ENCODE measurements at places on chromosomes 3 and 15. TPM values are rescaled to one million over a fixed set of nuclear protein-coding genes. Genes with fewer than 3 reads are reported as not detected.

GRCh38 chr3:33115024-33115768, 1.4 kb downstream of the CRTAP start:
- peak; percentile 56 for DNase-seq
- peak overlapping the region; percentile 90 for H3K4me3 ChIP-seq
- H3K27me3 ChIP-seq = no peaks in the 10 kb centered on the region
- H3K36me3 ChIP-seq = no peaks in the 10 kb centered on the region

DNA sequence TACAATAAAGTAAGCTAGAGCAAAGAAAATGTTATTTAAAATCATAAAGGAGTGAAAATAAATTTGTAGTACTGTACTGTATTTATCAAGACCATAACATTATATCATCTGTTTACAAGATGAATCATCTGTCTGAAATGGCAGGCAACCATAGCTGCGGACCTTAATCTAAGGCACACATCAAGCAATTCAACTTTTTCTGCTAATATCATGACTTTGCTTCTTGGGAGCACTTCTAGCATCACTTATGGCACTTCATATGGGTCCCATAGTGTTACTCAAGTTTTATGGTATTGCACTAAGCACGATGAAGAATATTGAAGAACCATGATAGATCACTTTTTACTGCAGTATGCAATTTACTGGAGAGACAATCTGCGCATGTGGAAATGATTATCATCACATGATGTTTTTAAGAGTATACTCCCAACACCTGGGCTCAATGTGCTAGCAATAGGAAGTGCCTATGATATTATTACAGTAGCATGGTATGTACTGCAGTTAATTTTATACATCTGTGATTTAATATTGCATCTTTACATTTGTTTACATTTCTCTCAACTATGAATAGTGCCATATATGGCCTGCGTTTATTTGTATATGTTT, 137.7 kb upstream of the NECTIN3 start:
- no peak overlapping the region for H3K27ac ChIP-seq
- H3K36me3 ChIP-seq = no peaks in the 10 kb centered on the region
- H3K27me3 ChIP-seq = no peaks in the 10 kb centered on the region
- no peak overlapping the region for H3K4me3 ChIP-seq

DNA sequence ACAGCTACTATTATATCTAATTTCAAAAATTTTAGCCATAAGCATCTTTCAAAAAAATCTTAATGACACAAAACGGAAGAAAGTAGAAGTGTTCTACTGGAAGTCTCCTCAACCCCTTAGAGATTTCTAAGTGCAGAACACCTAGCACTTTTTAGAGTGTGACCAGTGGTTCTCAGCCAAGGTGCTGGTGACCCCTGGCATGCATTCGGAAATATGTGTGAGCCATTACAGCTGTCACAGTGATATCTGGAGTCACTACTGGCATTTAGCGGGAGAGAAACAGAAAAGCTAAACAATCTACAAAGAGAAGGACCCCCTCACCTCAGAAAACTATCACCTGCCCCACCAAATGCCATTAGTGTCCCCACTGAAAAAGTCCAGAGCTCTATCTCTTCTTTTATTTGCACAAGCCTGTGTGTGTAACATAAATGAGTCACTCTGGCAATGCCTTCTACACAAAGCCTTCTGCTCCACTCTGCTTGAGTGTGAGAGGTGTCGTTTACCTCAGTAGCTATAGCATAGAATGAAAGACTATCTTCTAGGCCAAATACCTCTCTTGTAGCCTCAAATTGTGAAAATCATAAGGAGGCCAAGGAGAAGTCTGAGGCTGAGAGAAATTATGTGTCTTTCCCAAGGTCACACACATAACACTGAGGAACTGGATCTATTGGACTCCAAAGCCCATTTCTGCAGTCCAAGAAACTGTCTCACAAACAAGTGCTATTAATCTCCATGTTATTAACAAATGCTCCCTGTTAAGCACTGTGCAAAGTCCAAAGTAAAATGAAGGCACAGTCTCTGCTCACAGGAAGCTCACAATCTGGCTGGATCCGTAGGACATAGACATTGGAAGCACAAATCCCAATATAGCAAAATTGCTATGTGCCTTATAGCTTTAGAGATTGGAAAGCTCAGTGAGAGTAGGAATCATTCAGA, 28.5 kb upstream of the KCNMB2 start:
- H3K27ac ChIP-seq = no peak overlapping the region
- no peak overlapping the region for H3K4me3 ChIP-seq

Gene IQCH
- 8.0 TPM for total RNA-seq

- H3K27me3 ChIP-seq = no peaks in the 10 kb centered on the region
- H3K36me3 ChIP-seq = no peaks in the 10 kb centered on the region
- DNase-seq = peak; percentile 31
- no peak overlapping the region for H3K27ac ChIP-seq
- no peak overlapping the region for H3K4me3 ChIP-seq
Observed at GRCh38 chr15:28892789-28893610, 7.2 kb downstream of the APBA2 start.

GRCh38 chr3:158508481-158508880, 62.5 kb upstream of the MLF1 start:
- no peak overlapping the region for H3K27ac ChIP-seq
- H3K4me1 ChIP-seq = no peaks in the 10 kb centered on the region
- H3K36me3 ChIP-seq = no peaks in the 10 kb centered on the region
- H3K27me3 ChIP-seq = no peaks in the 10 kb centered on the region

DNA sequence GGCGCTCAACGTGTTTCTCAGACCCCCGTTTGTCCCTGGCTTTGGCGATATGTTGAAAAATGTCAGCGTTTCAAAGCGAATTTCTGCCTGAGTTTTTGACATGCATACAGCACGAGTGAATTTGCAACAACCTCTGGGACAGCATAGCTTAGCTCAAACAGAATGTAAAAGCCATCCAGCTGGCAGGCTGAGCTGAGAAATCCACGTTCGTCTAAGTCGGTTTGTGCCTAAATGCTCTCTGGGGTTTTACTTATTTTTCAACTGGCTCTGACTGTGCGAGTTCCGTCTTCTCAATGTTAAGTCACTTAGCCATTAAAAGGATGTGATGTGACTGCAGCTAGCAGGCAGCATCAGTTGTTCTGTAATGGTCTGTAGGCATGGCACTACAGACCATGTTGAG, 243.5 kb upstream of the SLCO3A1 start:
- H3K27ac ChIP-seq = no peak overlapping the region
- H3K4me3 ChIP-seq = no peak overlapping the region
- no peaks in the 10 kb centered on the region for H3K4me1 ChIP-seq
- no peak for DNase-seq
- H3K27me3 ChIP-seq = no peaks in the 10 kb centered on the region

Gene HGD
- total RNA-seq = 0.39 TPM

GRCh38 chr15:32953533-32953910, 235.7 kb downstream of the GREM1 start:
- no peaks in the 10 kb centered on the region for H3K4me1 ChIP-seq
- no peak for DNase-seq
- H3K4me3 ChIP-seq = no peak overlapping the region
- H3K27ac ChIP-seq = no peak overlapping the region

DNA sequence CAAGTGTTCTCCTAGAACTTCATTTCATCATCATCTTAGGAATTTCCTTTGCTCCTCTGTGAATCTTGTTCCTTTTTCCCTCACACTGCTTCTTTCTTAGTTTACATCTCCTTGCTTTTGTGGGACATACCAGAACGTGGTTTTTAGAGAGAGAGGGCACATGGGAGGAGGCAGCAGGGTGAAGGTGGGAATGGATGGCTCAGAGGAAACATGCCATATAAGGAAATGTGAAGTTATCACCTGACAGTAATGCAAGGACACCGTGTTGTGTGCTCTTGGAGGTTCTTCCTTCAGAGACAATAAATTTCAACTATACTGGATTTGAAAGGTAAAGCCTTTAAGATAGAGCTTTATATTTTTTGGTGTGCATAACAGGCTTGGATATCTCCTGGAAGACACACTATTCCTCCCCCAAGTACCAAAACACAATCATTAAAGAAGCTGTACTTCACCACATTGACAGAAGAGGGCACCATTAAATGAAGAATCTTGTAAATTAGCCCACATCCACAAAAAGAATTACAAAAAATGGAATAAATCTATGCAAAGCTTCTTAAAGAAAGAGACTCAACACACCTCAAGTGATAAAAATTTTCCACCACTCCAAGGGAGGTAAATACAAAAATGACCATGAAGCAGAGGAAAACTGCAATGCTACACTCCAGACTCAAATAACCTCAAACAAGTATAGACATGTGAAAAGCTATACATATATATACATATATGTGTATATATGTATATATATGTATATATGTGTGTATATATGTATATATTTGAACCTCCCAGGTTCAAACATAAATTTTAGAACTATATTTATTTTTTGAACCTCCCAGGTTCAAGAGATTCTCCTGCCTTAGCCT, 26.1 kb downstream of the RPL39L start:
- H3K27ac ChIP-seq = no peak overlapping the region
- no peak for DNase-seq

Gene SNTN
- total RNA-seq = 0.24 TPM

DNA sequence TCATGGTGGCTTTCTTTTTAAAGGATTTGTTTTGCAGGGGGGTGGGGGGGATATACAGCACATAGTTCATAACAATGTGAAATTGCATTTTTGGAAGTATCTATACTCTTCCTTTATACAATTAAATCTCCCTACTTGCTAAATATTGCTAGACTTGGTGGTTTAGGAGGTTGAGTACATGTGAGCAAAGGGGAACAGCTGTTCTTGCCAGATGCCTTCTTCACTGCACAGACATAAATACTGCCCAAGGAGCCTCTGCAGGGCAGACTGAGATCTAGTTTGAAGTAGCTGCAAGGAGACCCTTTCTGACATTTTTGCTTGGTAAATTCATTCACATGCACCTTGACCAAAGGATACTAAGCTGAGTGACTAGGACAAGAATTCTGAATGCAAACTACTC, 228.6 kb upstream of the IL12A start:
- no peaks in the 10 kb centered on the region for H3K27me3 ChIP-seq
- no peak for DNase-seq
- no peak overlapping the region for H3K4me3 ChIP-seq
- H3K36me3 ChIP-seq = no peaks in the 10 kb centered on the region

Gene CD86
- not detected for total RNA-seq

Gene PAQR9
- total RNA-seq = 0.18 TPM

Gene CPEB1
- total RNA-seq = 1.9 TPM

Gene TEX264
- 74.1 TPM for total RNA-seq

Gene CCR1
- total RNA-seq = not detected

DNA sequence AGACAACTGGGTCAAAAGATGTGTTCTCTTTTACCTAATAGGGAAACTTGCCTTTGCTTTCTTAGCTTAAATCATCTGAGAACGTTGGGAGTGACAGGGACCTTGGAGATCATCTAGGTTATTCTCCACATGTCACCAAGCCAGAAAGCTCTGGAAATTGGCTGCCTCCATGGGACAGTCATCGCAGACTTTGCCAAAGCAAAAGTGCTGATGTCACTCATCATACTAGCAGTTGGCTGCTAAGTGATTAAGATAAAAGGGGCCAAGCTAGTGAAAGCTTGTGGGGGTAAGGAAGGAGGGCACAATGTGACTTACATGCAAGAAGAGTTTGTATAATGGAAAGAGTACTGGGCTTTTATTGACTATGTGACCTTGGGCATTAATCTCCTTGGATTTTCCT, 198.0 kb upstream of the PFN2 start:
- DNase-seq = peak; percentile 40
- no peaks in the 10 kb centered on the region for H3K27me3 ChIP-seq
- no peak overlapping the region for H3K4me3 ChIP-seq
- H3K36me3 ChIP-seq = no peaks in the 10 kb centered on the region
- no peak overlapping the region for H3K27ac ChIP-seq
- peaks cover 6% of the 10 kb centered on the region for H3K4me1 ChIP-seq

GRCh38 chr15:71784719-71785118, 25.6 kb upstream of the NR2E3 start:
- no peak for DNase-seq
- H3K4me1 ChIP-seq = peaks cover 23% of the 10 kb centered on the region
- H3K27ac ChIP-seq = no peak overlapping the region
- no peaks in the 10 kb centered on the region for H3K36me3 ChIP-seq
- H3K4me3 ChIP-seq = no peak overlapping the region

GRCh38 chr3:18729671-18730070, 304.5 kb upstream of the SATB1 start:
- H3K27ac ChIP-seq = no peak overlapping the region
- no peaks in the 10 kb centered on the region for H3K4me1 ChIP-seq
- H3K27me3 ChIP-seq = no peaks in the 10 kb centered on the region
- no peaks in the 10 kb centered on the region for H3K36me3 ChIP-seq
- DNase-seq = peak; percentile 62
- H3K4me3 ChIP-seq = no peak overlapping the region

- no peak for DNase-seq
- peak overlapping the region; percentile 53 for H3K27ac ChIP-seq
- peaks cover 52% of the 10 kb centered on the region for H3K36me3 ChIP-seq
- H3K4me1 ChIP-seq = peaks cover 10% of the 10 kb centered on the region
- H3K4me3 ChIP-seq = no peak overlapping the region
Observed at GRCh38 chr3:39183211-39184080, 8.9 kb downstream of the XIRP1 start.

- H3K27me3 ChIP-seq = no peaks in the 10 kb centered on the region
- H3K27ac ChIP-seq = no peak overlapping the region
- peaks cover 6% of the 10 kb centered on the region for H3K36me3 ChIP-seq
- no peak for DNase-seq
- H3K4me3 ChIP-seq = no peak overlapping the region
- H3K4me1 ChIP-seq = no peaks in the 10 kb centered on the region
Observed at GRCh38 chr3:66402596-66403290, 98.1 kb downstream of the LRIG1 start.

Gene RAP2B
- total RNA-seq = 8.2 TPM

DNA sequence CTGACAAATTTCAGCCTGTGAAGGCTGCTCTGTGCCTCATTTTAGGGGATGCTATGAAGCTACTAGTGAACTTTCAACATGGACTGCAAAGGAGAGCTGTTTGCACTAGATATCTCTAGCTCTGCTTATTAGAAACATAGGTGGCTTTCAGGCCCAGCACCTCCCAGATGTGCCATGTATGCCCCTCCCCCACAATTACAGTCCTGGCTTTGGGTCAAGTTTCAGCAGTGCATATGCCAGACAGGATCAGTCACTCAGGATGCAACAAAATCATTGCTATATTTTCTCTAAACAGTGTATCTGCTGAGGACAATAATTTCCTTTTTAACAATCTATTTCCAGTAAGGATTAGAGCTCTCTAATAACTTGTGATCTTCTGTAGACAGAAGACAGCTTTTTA, 178.8 kb upstream of the STAC start:
- no peaks in the 10 kb centered on the region for H3K36me3 ChIP-seq
- H3K4me3 ChIP-seq = no peak overlapping the region
- peak; percentile 38 for DNase-seq
- no peaks in the 10 kb centered on the region for H3K4me1 ChIP-seq
- no peak overlapping the region for H3K27ac ChIP-seq

GRCh38 chr3:107690522-107691138, 167.9 kb downstream of the BBX start:
- peaks cover 6% of the 10 kb centered on the region for H3K4me1 ChIP-seq
- H3K4me3 ChIP-seq = no peak overlapping the region
- no peak overlapping the region for H3K27ac ChIP-seq
- DNase-seq = peak; percentile 59
- H3K27me3 ChIP-seq = no peaks in the 10 kb centered on the region

DNA sequence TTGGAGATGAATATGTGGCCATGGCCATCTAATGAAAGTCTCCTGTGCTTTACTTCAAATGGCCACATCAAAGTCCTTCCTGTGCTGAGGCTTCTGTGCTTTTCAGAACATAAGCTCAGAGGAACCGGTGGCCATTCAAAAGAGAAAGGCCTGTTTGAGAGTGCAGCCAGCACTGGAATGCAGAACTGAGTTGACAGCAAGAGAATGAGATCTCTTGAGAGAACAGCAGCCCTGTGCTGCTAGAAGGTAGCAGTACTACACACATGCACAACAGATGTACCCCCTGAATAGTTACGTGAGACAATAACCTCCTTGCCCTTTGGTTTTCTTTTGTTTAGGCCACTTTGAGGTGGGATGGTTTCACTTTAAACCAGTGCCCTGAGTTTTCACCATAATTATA, 292.5 kb downstream of the PTPRG start:
- H3K27me3 ChIP-seq = no peaks in the 10 kb centered on the region
- H3K4me3 ChIP-seq = no peak overlapping the region
- peak; percentile 23 for DNase-seq
- no peaks in the 10 kb centered on the region for H3K36me3 ChIP-seq
